ENCODE measurements at places on chromosomes 4 and X.

DNA sequence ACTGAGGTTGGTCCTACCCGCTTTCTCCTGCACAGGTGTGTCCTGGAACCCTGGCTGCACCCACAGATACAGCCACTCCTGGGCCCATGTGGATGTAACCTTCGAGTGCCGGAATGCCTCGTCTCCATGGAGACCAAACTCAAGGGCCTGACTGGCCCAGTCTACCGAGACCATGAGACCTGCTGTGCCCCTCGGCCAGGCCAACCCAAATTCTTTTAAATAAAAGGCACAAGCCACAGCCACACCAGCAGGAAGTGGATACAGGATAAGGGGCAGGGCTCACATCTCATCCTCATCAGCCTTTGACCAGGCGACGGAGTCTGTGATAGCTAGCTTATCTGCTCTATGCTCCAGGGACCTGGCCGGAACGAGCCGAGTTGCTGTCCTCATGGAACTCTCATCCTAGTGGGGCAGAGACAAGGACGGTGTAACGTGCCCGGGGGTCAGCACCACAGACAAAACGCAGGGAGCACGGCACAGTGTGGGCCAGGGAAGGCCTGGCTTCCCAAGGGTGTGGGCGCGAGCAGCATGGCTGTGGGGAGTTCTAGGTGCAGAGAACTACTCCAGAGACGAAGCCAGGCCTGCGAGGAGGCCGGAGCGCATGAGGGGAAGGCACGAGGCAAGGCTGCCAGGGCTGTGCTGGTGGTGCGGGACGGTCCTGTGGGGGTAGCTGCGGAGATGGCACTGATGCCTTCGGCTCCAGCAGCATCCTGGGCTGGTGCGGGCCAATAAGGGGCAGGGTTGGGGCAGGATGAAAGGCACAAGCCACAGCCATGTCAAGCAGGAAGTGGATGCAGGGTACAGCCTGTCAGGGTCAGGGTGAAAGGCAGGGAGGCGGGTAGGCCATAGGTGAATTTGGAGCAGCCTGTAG, 22.7 kb downstream of the NOP14 start:
- DNase-seq: no peak

DNA sequence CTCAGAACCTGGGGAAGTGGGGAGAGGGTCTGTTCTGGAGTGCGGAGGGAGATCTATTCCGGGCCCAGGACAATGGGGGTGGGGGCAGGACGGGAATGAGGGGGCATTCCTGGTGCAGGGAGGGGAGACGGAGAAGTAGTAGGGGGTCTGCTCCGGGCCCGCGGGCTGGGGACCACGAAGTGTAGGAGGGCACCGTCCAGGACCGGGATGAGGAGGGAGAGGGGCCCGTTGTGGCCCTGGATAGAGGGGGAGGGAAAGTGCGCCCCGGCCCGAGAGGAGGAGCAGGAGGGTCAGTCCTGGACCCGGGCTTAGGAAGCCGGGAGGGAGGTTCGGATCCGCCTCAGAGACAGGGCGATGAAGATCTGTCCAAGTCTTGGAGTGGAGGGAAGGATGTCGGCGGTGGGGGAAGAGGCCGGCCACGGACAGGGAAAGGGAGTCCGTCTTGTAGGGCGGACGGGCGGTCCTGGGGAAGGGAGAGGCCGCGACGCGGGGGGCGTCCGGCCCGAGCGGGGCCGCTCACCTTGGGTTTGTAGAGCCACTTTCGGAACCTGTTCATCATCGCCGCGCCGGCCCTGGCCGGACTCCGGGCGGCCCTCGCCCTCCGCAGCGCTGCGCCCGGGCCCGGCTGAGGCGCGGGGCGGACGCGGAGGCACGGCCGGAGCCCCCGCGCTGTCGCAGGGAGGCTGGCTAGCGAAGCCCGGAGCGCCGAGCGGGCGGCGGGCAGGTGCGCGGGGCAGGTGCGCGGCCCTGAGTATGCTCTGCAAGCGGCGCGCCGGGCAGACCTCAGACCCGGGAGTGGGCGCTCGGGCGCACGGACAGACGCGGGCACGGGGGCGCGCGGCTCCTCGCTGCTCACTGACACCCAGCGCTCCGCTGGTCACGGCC, at the start of gene ZFYVE28:
Gene ZFYVE28 (minus strand): TSS at position 881 of the 885 bp plus-strand sequence. CDS start 322 bp downstream, at position 559.
- no peak for DNase-seq

DNA sequence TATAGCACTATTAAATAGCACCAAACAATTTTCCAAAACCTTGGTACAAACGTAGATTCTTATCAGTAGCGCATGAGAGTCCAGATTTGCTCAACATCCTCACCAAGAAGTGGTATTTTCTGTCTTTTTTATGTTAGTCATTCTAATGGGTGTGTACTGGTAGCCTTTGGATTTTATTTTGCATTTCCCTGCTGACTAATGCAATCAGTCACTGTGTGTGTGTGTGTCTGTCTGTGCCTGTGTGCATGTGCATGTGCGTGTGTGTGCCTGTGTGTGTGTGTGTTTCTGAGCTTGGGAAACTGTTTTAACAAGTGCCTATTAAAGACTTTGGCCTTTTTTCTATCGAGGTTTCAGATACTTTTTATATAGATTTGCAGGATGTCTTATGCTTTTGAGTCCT, 82.2 kb upstream of the MAGEA10 start:
- no peak for DNase-seq

- no peak for DNase-seq
Observed at GRCh38 chr4:133377286-133377685, 228.2 kb downstream of the PCDH10 start.

DNA sequence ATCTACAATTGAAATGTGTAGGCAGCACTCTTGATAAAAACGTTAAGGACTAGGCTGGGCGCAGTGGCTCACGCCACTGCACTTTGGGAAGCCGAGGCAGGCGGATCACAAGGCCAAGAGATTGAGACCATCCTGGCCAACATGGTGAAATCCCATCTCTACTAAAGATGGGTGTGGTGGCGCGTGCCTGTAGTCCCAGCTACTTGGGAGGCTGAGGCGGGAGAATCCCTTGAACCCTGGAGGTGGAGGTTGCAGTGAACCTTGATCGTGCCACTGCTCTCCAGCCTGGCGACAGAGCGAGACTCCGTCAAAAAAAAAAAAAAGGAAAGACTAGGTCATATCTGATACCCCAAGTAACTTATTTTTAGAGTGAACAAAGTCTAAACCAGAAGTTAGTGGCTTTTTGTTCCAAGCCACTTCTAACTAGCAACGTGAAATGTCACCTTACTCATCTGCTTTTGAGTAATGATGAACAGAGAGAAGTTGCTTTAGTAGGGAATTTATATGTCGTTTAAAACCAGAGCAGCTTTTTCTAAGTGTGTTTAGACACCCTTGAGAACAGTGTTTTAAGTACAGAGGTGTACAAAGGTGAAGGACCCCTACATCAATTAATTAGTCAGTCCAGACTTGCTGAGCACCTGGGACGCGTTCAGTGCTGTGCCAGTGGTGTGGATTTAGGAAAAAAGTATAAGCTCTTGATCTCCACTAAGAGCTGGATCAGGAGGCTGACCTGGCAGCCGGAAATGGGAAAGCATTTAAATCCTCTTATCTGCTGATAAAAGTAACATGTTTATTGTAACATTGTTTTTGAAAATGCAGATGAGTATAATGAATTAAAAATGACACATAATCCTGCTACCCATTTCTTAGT, 23.5 kb downstream of the SPRY1 start:
- DNase-seq: no peak

DNA sequence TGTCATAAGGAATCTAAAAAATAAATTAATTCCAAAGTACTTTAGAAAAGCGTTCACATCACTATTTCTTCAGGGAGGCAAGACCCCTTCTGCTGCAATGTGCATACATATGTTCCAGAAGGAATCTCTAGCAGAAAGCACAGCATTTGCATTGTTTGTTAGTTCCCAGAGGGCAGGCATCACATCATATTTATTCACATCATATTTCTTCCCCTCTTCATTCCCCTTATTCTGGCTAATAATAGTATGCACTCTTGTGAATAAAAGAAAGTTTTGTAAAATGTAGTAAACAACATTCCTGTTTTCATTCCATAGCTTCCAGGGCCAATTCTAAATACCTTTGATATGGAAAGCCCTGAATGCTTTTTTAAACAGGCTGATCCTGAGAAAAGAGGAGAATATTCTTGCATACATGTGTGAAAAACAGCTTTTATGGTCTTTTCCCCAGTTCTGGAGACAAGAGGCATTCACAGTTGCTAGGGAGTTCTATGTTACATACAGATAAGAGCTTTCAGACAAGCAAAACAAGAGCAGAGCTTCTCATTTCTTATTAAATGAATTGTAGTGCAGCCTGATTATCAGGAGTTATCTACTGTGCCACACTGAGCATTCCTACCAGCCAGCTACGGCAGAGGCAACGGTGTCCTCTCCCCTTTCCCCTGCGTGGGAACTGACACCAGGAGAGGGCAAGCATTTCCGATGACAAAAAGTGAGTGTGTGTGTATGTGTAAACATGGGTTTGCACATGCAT, 15.2 kb downstream of the GATB start:
- DNase-seq: peak; percentile 1

- DNase-seq: peak; percentile 89
Observed at GRCh38 chr4:119040694-119041185, 94.9 kb upstream of the MYOZ2 start.

GRCh38 chr4:2273657-2274319, 11.9 kb upstream of the MXD4 start:
- no peak for DNase-seq

DNA sequence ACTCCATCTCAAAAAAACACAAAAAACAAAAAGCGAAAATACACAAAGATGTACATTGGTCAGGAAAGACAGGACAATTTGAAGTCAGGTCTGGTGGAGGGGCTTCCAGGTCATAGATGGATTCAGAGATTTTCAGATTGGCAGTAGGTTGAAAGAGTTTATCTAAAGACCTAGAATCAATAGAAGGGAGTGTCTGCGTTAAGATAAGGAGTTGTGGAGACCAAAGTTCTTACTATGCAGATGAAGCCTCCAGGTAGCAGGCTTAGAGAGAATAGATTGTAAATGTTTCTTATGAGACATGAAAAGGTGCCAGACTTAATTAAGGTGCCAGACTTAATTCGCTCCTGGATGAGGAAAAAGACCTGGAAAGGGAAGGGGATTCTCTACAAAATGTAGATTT, 6.9 kb upstream of the RPS3A start:
- no peak for DNase-seq

DNA sequence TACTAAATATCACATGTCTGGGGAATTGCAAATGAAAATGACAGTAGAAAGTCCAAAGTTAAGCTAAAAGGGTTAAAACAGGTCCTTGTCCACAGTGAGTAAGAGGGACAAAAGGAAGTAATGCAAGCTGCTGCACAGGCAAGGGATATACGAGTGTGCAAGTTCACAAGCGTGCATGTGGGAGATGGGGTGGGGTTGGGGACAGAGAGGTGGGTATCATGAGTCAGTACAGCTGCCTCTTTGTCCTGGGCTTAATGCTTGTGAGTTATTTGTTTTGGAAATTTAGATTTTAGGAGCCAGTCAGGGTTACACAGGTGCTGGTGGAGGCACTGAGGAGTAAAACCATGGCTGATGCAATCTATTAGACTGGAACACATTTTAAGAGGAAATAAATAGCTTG, 3.3 kb upstream of the GPRASP2 start:
- DNase-seq: no peak

GRCh38 chr4:5211282-5211839, 160.1 kb downstream of the STK32B start:
- DNase-seq: no peak

DNA sequence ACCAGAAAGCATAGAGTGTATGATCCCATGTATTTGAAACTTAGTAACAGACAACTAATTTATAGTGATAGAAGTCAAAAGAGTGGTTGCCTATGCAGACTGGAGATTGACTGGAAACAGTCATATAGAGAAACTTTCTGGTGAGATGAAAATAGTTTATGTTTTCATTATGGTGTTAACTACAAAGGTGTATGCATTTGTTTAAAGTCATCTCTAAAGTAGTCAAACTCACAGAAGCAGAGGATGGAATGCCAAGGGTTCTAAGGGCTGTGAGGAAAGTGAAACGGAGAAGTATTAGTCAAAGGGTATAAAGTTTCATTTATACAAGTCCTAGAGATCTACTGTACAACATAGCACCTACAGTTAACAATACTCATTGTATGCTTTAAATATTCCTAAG, 45.8 kb downstream of the ENOX2 start:
- no peak for DNase-seq

DNA sequence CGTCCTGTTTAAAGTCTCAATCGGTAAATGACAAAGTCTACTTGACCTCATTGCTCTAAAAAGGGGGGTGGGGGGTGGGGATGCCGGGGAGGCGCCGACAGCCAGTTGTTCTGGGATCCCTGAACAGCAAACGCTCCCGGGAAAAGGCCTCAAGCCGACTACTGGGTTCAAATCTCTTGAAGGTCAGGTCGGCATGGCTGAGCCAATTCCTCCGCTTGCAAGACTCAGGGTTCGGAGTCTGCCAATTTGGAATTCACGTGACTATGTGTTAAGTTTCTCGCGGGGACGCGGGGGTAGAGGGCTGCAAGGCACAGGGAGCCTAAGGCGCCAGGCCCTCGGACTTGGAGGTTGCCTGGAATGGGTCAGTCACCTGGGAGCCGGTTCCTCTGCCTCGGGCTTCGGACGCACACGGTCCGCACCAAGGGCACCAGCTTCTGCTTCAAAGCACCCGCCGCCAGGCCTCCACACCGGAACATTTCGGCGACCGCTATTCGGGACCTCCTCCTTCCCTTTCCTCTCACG, 399 bp downstream of the AIFM1 start:
- no peak for DNase-seq

DNA sequence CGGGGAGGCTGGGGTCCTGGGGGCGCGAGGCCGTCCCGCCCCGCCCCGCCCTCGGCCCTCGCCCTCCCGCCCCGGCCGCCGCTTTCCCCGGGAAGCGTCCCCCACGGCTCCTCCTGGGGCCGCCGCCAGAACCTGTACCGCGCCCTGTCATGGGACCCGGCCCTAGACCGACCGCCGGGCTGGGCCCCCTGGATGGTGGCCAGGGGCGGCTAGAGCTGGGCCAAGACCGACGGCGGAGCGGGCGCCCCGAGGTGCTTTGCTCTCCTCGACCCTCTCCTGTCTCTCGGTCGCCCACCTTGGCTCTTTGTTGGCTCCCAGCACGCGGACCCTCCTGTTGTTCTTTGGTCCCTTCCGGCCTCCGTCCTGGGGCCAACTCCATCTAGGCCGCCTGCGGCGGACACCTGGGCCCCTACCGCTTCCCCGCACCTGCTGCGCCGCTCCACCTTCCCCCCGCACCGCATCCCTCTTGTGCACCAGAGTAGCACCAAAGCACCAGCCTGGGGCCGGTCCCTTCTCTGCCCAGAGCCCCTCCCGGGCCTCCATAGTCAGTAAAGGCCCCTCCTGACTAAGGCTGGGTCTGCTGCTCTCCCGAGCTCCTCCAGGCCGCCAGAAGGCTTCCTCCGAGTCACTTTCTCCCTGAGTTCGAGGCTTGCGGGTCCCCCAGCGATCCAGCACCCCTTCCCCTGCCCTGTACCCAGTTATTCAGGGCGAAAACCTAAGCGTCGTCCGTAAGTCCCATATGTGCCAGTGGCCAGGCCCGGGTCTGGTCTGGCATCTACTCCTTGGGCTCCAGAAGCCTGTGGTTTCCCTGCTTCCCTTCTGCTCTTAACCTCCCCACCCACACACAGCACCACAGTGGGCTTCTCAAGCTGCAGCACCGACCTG, 587 bp downstream of the TACC3 start:
- DNase-seq: no peak

GRCh38 chr4:76449362-76449767, 14.3 kb downstream of the SHROOM3 start:
- DNase-seq: no peak

All from fibroblast of skin of left quadriceps (primary cell).